ENCODE measurements at places on chromosomes 2 and 18. TPM values are rescaled to one million over a fixed set of nuclear protein-coding genes. Genes with fewer than 3 reads are reported as not detected.

DNA sequence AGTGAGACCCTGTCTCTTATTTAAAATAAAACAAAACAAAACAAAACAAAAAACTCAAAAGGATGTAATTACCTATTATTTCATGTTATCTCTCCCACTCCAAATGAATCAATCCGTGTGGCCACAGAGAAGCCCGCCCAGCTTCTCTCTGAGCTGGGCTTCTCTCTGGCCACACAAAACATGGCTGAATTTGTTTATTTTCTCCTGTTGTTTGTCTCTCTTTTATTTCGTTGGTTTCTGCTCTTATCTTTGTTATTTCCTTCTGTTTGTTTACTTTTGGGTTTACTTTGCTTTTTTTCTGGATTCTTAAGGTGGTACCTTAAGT is 1.5 kb upstream of the TRABD2A start:
- DNase-seq = no peak

DNA sequence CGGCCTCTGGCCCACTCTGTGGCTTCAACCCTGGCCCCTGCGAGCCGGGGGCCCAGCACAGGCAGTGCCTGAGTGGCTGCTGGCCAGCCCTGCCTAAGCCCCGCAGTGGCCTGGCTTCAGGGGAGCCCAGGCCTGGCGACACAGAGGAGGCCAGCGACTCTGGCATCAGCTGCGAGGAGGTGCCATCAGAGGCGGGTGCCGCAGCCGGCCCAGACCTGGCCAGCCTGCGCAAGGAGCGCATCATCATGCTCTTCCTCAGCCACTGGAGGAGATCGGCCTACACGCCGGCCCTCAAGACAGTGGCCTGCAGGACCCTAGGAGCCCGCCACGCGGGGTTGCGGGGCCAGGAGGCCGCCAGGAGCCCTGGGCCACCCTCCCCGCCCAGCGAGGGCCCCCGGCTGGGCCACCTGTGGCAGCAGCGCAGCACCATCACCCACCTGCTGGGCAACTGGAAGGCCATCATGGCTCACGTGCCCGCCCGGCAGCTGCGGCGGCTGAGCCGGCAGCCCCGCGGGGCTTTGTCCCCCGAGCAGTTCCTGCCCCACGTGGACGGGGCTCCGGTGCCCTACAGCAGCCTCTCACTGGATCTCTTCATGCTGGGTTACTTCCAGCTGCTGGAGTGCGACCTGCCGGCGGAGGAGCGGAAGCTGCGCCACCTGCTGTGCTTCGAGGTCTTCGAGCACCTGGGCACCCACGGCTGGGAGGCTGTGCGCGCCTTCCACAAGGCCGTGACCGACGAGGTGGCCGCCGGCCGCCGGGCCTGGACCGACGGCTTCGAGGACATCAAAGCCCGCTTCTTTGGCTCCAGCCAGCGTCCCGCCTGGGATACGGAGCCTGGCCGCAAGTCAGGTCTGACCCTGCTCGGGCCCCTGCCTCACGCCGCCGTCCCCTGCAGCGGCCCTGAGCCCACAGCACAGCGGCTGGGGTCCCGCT is 7.5 kb upstream of the KLHL30 start:
- no peak for DNase-seq

The AMER3 gene
- 32.8 TPM for total RNA-seq

The GKN1 gene
- total RNA-seq = not detected

The GALR1 gene
- 0.16 TPM for total RNA-seq

GRCh38 chr18:63180321-63180720 is 139.2 kb downstream of the BCL2 start:
- DNase-seq = no peak

The KIAA2012 gene
- 0.47 TPM for total RNA-seq

- no peak for DNase-seq
These were observed 103.6 kb upstream of the SMAD2 start for GRCh38 chr18:48033790-48034650.

- DNase-seq = no peak
These were observed 747.1 kb upstream of the FSHR start for GRCh38 chr2:49901202-49902065.

DNA sequence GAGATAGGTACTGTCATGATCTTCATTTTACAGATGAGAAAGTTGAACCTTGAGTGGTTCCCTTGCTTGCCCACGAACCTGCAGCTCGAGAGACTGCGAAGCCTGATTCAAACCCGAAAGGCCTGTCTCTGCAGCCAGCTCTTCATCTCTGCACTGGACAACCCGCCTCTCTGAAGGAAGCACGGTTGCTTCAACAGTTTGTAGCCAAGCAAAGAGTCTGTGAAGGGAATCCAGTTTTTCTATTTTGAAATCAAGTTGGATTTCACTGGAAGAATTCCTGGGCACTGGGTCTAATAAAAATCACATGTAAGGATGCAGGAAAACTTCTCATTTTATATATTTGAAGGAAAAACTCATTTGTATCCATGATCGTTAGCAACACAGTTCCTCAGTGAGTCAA is 21.3 kb upstream of the ICOS start:
- DNase-seq = no peak

The AKAIN1 gene
- 3.6 TPM for total RNA-seq

The SMCHD1 gene
- 199 TPM for total RNA-seq

DNA sequence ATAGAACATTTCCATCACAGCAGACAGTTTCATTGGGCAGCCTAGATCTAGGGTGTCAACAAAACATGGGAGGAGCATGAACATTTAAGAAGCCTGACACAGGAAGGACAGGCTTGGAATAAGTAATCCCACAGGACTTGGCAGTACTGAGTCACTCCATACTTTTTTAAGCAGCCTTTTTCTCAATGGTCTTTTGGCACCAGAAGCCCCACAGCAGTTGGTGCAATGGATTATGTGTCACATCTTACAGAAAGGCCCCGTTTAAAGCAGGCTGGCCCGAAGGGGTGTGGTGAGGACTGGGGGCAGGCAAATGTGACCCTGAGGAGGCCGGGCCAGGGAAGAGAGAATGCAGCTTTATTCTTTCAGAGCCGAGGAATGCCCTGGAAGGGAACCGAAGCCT is 26.6 kb downstream of the SPTBN1 start:
- no peak for DNase-seq

The FECH gene
- total RNA-seq = 24.3 TPM

DNA sequence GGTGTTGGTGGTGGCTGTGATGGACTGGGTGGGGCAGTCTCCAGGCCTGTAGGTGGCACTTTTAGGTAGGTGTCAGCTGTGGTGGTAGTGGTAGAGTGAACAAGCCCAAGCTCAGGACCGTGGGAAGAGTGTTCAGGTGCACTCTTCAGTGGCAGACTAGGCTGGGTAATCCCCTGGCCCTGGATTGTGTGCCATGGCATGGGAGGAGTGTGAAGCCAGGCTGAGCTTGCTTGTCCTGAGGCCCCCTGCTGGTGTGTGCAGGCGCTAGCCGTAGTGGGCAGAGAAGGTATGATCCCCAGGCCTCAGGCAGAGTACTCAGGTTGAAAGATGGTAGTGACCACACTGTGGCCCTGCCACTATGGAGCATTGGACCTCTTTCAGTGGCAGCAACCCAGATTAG is 850.3 kb downstream of the DSC3 start:
- DNase-seq = no peak

- no peak for DNase-seq
These were observed 906.7 kb downstream of the NRXN1 start for GRCh38 chr2:50125246-50125645.

GRCh38 chr18:38884050-38884449 is 1318.5 kb upstream of the CELF4 start:
- DNase-seq = no peak

DNA sequence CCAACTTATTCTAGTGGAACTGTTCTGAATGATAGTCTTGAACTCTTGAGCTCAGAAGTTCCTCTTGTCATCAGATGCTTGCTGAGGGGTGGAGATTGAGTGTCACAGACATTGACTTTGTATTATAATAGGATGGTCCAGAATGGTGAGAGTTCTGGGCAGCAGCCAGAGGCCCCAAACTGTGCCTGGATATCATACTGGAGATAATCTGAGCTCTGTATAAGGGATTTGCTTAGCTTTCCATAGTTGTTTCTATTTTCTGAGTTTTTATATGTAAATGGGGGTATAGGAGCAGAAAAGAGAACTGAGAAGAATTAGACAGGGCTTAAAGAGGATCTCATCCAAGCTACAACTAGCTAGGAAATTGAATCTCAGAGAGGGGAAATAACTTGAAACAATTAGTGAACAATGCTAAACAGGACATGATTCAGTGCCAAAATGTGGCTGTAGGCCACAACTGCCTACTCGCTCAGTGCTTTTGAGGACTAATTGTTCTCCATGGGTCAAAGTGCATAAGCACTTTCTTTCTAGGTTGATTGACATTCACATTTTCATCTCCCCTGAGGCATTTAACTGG is 10.1 kb upstream of the LCLAT1 start:
- no peak for DNase-seq

DNA sequence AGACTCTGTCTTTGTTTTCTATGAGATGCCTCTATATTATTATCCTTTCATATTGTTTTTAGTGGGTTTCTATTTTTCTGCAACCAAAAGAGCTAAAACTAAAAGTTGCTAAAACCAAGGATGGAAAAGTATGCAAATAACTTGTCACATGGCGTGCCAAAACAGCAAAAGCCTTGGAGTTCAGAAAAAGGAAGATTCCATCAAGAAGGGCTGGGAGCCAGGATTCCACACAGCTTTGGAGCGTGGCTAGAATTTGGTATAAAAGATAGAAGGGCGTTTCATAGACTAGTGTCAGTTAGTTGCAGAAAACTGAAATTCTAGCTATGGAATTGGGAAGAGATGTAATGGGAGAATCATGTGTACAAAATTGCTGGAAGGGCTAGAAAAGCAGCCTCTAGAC is 4.1 kb downstream of the SCYGR1 start:
- DNase-seq = no peak

DNA sequence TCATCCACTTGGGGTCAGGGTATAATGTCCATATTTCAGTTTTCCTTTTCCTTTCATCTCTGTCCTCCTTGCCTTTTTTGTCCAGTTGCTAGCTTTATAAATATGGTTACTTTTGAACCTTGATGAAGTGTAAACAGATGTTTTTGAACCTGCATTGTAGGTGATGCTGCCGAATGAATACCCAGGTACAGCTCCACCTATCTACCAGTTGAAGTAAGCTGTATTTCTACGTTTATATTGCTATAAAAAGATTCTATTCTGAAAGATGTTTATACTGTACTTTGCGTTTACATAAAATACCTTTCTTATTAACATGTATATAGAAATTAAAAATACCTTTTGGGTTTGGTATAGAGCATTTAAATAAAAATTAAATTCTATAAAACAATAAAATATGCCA is 2.2 kb downstream of the IMPACT start:
- DNase-seq = no peak

DNA sequence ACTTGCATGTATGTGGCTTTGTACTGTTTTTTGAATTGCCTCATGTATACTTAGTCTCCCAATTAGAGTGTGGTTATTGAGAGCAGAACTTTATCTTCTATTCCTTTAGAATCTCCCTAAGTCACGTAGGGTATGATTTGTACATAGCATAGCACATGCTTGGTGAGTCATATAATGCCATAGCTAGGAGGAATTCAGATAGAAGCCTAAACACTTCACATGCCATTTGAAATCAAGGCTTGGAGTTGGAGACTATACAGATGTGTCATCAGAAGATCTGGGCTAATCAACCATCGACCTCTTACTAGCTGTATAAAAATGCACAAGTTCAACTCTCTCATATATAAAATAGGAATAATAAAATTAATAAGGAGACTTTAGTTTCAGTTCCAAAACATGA is 222.6 kb upstream of the ST6GAL2 start:
- DNase-seq = no peak

DNA sequence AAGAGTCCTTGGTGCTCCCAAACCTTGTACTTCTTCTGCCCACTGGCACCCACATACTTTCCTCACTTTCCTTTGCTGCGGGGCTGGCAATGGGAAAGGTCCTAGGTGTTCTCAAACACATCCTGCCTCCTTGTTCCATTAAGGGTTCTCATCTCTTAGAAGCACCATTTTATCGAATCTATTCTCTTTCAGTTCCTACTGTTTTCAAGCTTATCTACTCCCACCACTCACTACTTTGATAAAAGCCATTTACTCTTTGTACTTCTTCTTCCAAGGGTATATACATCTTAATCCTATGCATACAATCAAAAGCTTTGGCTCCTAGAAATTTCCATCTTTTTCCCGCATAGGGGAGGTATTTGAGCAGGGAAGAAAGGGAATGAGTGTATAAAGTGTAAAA is 77.1 kb upstream of the LRRTM1 start:
- no peak for DNase-seq

DNA sequence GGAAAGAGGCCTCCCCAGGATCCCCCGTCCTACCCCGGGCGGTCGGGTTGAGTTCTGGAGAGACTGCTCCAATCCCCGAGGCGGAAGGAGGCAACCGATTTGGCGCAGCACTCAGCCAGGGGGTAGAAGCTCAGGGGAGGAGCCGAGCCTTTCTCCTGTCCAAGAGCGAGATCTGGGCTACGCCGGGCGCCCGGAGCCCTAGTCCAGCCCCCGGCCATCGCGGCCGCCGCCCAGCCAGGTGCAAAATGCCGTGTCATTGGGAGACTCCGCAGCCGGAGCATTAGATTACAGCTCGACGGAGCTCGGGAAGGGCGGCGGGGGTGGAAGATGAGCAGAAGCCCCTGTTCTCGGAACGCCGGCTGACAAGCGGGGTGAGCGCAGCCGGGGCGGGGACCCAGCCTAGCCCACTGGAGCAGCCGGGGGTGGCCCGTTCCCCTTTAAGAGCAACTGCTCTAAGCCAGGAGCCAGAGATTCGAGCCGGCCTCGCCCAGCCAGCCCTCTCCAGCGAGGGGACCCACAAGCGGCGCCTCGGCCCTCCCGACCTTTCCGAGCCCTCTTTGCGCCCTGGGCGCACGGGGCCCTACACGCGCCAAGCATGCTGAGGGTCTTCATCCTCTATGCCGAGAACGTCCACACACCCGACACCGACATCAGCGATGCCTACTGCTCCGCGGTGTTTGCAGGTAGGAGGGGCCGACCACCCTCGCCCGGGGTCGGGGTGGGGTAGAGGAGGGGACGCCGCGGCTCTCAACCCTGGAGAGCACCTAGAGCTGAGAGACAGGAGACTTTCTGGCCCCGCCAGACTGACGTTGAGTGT is at the start of gene DYSF:
Gene DYSF, plus strand, starts transcription at position 158 of the 817 bp plus-strand sequence.
- DNase-seq = no peak

The BIN1 gene
- 45.2 TPM for total RNA-seq

The LAMA1 gene
- total RNA-seq = 15.1 TPM

The OTX1 gene
- 2.5 TPM for total RNA-seq

The QPCT gene
- total RNA-seq = 5.9 TPM

DNA sequence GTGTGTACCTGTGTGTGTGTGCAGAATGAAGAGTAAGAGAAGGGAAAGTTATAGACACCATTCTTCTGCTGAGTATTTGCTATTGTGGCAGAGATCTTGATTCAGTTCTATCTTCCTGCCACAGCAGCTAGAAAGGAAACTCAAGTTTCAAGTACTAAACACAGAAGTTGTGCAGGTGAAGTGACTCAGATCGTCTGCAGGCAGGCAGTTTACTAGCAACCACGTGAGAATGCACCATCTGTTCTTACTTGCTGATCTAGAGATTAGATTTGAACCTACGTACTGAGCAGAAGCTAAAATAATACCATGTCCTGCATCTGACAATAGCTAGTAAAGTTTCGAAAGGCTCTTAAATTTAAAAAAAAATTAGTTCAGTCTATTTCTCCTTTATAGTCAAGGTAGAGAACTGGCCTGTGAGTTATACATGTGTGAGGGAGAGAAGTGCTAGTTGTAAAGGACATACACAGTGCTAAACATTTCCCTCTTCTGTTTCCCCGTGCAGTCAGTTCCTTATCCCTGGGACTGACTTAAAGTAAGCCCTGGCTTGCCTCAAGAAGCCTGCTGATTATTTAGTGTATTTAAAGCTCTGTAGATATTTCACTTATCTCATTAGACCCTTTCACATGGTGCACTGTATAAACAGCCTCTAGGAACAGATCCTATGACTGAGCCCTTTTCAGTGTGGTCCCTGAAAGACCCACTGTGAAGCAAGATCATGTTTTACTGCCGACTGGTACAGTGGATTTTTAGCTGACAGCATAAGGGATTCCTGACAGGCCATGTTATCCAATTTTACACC is 45.0 kb downstream of the SLC38A11 start:
- DNase-seq = no peak

The MRO gene
- total RNA-seq = 0.94 TPM

The ALPI gene
- not detected for total RNA-seq

Measured in occipital lobe (tissue), 3 donors.